ENCODE measurements at places on chromosomes 3 and 15.

DNA sequence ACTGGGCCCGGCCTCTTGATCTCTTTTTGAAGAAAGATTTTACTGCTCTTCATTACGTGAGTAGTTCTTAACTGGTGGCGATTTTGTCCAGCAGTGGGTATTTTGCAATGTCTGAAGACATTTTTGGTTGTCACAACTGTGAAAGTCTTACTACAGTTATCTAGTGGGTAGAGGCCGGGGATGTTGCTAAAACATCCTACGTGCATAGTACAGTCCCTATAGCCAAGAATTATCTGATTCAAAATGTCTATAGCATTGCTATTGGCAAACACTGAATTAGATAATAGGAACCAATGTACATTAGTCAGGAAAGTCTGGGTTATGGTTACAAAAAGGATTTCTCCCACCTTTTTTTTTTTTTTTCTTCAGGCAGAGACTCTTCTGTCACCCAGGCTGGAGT lies 38.1 kb downstream of the FOXL2 start:
- DNase-seq, result no peak

DNA sequence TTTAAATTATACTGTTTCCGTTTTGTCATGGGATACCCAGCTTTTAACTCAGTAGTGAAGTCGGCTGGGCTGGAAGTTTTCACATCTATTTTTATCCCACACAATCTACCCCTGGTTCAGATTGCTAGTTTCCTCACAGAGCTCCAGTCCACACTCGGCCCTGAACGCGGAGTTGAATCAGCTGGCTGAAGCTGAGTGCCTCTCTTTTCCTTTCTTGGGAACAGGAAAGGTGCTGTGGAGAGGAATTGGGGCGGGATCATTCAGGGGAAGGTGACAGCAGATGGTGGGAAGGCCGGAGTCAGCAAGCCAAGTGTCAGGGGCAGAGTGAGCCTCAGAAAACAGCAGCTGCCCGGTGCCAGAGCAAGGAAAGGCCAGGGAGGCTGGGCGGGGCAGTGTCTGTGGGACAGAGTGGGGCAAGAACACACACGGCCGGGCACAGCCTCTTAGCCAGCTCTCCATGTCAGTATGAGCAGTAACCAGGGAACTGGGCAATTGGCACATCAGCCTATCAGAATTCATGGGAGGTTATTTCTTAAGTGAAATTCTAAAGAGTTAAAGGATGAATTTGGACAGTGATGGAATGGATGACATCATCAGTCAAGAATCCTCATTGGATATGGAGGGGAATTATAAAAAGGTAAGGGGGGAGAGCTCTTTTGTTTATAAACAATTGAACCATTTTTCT lies 135.7 kb upstream of the IL12A start:
- DNase-seq, result peak; percentile 61

DNA sequence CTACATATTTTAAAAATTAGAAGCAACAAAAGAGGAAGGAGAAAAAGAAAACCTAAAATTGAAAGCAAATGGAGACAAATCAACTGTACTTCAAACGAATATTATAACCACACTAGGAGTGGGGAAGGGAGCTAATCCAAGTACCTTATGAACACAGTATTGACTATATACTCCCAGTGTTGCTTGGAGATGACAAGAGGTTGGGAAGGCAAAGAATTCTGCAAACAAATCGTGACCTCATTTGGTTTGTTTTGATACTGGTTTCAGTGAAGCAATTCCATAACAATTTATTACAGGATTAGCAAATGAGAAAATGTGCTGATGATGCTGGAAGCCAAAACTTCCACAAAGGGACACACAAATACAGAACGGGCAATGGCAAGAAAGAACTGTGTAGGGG lies 268.1 kb downstream of the ULK4 start:
- no peak for DNase-seq

DNA sequence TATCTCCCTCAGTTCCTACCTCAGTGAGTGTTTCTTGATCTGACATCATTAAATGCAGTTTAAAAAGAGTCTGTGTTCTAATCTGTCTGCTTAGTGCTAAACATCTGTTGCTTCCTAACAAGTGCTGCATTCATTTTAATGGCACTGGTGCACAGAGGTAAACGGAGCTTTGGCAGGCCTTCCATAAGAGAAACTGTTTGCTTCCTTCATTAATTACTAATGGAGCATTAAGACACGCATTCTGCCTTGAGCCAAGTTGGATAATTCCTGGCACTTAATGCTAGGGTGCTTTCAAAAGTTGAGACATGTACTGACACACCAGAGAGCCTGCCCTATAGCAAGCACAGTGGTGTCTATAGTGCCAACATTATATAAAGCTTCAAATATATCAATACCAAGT lies 34.7 kb downstream of the SCG5 start:
- no peak for DNase-seq

DNA sequence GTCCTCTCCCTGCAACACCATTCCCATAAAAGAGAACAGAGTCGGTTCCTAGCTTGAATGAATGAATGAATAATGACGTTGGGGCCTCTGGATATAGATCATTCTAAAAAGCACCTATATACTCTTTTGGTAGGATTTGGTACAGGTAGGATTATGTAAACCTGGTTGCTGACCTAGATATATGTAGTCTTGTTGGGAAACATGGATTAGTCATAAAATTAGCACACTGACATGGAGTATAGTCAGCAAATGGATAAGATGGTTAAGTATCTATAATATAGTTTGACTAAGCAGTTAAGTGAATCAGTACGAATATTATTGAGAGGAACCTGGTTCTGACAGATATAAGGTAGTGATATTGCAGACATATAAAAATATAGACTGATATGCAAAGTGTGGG lies 142.5 kb downstream of the FILIP1L start:
- no peak for DNase-seq

- DNase-seq, result no peak
These were observed 2.4 kb downstream of the SLC25A38 start for GRCh38 chr3:39385456-39386090.

GRCh38 chr15:44102675-44103254 lies 92.3 kb downstream of the FRMD5 start:
- no peak for DNase-seq

DNA sequence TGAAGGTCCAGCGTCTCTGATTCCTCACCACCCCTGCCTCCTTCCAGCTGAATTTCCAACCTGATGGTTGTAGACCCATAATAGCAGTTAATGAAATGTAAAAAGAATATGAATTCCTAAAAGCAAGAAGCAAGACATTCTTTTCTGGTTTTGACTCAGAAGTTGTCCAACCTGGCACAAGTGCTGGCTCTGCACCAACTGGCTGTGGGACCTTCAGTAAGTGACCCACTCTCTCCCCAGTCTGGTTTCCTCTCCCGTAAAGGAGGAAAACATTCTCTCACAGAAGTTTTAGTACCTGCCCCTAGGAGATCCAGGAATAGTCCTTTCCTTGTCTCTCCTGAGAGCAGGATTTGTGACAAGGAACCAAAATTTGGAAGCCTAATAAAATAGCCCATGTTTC lies 236.9 kb upstream of the TRIM42 start:
- DNase-seq, result no peak

GRCh38 chr15:23565395-23566070 lies at the start of gene MKRN3:
TSS of gene MKRN3 (plus strand) at chr15:23565674. CDS start at chr15:23565783, 109 bp downstream.
- peak; percentile 89 for DNase-seq

GRCh38 chr3:101571028-101571895 lies 2.7 kb upstream of the PCNP start:
- DNase-seq, result no peak

DNA sequence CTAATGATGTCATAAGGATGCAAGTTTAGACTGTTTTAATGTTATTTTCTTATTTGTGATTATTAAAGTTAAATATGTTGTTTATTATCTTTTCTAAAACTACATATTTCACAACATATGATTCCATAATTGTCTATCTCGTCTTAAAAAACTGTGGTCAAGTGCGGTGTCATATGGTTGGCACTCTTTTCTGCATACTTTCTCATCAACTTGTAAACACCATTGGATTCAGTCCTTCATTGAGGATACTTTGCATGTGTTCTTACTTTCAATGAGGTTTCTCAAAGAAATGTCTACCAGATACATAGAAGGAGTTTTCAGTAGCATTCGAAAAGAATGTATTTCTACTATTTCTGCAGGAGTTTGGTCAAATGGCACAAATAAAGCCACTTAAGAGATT lies 22.0 kb upstream of the ALPK3 start:
- DNase-seq, result no peak

DNA sequence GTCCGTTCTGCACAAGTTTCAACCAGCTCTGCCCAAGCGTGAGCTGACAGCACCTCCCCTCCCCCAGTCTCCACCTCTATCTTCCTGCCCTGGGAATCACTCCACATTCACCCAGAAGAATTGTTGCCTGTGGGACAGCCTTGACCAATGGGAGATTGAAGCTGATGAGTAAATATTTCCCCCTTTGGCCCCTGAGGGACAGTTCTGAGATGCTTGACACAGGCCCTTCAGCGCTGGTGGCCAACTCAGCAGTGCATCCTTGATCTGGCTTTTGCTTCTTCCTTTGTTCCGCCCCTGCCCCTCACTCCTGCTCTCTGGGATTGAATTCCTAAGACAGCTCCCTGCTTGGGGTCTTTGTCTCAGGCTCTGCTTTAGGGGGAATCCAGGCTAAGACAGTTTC lies 13.1 kb upstream of the SKIC8 start:
- no peak for DNase-seq

GRCh38 chr3:189395825-189396224 lies 224.1 kb downstream of the TPRG1 start:
- no peak for DNase-seq

DNA sequence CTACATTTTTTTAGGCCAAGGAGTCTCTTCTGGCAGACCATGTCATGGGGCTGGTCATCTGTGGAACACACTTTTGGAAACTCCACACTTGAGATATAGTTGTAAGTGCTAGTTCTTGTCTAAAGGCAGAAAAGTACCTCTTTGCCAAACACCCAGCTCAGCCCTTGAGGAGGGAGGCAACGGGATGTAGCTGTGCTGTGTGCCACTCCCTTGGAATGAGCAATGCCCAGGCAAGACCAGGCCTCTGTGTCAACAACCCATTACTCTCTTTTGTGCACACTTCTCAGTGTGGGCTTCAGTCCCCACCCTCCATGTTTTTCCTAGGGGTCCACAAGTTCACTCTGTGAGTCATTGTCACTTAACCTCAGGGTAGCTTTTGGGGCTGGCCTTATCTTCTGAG lies 528.3 kb upstream of the CFAP20DC start:
- no peak for DNase-seq

GRCh38 chr3:133568294-133569014 lies 5.0 kb upstream of the CDV3 start:
- no peak for DNase-seq

- no peak for DNase-seq
These were observed 877 bp upstream of the FEM1B start for GRCh38 chr15:68276668-68277067.

DNA sequence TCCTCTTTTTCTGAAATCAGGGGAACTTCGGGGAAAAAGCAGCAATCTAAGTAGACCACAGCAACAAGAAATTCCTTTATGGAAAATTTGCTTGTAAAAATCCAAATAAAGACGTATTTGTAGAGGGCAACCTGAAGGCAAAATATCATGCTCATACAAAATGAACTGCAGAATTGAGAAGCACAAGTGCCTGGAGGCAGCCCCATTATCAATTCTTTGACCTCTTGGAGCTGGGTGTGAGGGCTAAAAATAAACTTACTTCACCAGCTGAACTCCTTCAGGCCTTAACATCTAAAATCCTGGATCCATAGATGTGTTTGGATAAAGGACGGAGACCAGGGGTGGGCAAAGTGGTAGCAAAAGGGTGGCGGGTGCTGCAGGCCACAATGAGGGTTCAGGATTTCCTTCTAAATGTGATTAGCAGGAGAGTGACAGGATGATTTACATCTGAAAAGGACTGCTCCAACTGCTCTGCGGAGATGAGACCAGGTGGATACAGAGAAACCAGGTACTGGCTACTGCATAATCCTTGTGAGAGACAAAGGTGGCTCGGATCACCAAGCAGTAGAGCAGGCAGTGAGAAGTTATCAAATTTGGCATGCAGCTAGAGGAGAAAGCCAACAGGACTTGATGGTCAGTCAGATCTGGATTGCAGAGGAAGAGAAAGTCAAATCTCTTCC lies 81.7 kb upstream of the TJP1 start:
- no peak for DNase-seq

Measured in SHP77 (cell line).